ENCODE measurements at places on chromosomes 3 and 15.

GRCh38 chr3:101325393-101326134 lies 5.2 kb upstream of the IMPG2 start:
- no peak for DNase-seq

GRCh38 chr3:122295266-122296062 lies 29.6 kb upstream of the CSTA start:
- DNase-seq: no peak

GRCh38 chr3:44179246-44179645 lies 62.4 kb upstream of the TOPAZ1 start:
- DNase-seq: no peak

DNA sequence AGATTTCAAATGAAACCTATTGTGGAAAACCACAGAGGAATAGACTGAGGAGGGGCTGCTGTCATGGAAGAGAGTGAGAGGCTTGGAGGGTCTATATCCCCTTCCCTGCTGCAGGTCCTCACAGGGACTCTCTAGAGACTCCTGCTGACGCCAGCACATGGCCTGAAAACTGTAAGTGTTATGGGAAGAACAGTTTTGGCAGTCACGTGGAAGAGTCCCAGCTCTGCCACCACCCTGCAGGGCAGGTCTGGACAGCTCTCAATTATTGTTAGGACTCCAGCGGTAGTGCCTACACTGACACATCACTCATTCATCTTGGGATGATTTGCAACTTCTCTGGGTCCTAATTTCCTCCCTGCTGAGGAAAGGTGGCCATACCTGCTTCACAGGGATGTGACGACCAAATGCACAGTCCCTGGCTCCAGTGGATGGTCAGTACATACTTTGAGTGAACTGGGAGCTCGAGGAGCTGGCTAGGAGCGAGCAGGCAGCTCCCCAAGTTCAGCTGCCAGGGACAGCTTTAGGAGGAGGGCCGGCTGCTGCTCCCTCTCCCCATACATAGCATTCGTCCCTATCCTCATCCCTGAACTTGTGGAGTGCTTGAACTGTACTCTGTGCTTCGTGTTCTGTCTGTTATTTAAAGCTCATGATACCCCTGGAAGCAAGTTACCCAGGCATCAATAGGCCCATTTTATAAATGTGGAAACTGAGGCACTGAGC lies 49.2 kb downstream of the CTXND1 start:
- DNase-seq: no peak

GRCh38 chr15:87739866-87740265 lies 516.7 kb downstream of the NTRK3 start:
- no peak for DNase-seq

GRCh38 chr15:40106203-40107161 lies 2.2 kb downstream of the BMF start:
- DNase-seq: no peak

- DNase-seq: no peak
These were observed 16.3 kb upstream of the RAB7A start for GRCh38 chr3:128709506-128710210.

DNA sequence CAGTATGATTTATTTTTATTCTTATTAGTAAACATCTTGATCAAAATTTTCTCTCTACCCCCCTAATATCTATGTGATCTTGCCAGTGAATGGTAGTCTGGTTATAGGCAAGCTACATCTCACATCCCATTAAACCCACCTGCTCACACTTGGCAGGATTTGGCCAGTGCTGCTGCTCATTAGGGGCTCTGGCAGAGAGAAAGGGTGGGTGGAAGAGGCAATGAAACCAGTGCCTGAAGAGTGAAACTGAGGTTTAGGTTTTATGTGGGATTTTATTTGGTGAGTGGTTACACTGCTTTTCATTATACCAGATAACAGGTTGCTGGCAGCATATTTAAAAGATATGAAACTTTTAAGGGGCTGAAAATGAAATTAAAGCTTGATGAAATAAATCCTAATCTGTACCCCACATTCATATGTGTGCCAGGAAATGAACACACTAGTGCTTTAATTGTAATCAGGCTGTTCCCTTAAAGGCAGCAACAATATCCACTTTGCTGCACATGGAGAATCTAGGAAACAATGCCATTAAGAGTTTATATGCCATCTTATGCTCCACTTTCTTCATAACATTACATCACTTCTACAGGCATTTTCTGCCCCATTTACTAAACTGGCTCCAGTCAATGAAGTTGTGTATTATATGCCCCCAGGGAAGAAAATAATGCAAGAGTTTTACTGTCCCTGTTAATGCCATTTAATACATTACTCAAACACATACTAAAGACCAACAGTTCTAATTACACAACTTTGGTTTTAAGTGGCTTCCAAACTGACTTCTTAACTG lies 688.7 kb downstream of the MECOM start:
- DNase-seq: no peak

GRCh38 chr3:70943886-70944285 lies 631.4 kb upstream of the MDFIC2 start:
- no peak for DNase-seq

GRCh38 chr3:99697250-99697649 lies 58.9 kb downstream of the COL8A1 start:
- DNase-seq: no peak

GRCh38 chr3:5791558-5791957 lies 604.1 kb downstream of the EDEM1 start:
- DNase-seq: no peak

- DNase-seq: peak; percentile 4
These were observed 22.1 kb downstream of the ITGA11 start for GRCh38 chr15:68409736-68410370.

DNA sequence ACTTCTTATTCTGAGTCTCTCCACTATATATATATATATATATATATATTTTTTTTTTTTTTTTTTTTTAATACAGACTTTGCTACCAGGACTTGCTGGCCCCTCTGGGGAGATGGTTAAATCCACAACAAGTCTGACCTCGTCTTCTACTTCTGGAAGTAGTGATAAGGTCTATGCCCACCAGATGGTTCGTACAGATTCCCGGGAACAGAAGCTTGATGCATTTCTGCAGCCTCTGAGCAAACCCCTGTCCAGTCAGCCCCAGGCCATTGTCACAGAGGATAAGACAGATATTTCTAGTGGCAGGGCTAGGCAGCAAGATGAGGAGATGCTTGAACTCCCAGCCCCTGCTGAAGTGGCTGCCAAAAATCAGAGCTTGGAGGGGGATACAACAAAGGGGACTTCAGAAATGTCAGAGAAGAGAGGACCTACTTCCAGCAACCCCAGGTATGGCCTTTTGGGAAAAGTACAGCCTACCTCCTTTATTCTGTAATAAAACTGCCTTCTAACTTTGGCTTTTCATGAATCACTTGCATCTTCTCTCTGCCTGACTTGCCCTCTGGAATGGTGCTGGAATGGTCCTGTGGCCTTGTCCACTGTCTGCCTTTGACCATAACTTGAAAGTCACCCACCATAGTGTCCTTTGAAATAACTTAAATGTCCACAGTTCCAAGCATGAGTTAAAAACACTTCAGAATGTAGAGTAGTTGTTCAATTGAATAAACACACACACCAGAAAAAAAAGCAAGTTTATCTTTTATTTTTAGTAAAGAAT lies 32.4 kb downstream of the MLH1 start:
- DNase-seq: no peak

DNA sequence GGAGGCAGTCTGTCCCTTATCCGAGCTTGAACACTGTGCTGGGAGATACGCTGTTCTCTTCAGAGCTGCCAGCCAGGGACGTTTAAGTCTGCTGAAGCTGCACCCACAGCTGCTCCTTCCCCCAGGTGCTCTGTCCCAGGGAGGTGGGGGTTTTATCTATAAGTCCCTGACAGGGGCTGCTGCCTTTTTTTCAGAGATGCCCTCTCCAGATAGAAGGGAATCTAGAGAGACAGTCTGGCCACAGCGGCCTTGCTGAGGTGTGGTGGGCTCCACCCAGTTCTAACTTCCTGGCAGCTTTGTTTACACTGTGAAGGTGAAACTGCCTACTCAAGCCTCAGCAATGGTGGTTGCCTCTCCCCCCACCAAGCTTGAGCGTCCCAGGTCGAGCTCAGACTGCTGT lies 319.9 kb upstream of the GRM7 start:
- no peak for DNase-seq

DNA sequence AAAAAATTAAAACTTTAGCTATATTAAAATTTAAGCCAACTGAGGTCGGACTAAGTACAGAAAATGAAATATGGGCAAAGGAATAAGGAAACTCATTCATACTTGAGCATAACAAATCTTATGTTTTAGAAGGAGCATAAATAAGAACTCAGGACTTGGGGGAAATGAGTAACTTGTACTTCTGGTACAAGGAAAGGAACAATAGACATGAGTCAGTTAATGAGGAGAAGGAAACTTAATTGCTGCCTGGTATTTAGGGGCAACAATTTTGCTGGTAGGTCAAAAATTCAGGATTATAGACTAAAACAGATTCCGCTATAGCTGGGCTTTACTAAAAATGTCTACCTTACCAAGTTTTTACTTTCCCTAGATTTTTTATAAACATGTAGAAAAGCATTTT lies 113.1 kb downstream of the MYO5A start:
- no peak for DNase-seq

GRCh38 chr3:127544192-127544802 lies 46.2 kb downstream of the TPRA1 start:
- peak; percentile 85 for DNase-seq

DNA sequence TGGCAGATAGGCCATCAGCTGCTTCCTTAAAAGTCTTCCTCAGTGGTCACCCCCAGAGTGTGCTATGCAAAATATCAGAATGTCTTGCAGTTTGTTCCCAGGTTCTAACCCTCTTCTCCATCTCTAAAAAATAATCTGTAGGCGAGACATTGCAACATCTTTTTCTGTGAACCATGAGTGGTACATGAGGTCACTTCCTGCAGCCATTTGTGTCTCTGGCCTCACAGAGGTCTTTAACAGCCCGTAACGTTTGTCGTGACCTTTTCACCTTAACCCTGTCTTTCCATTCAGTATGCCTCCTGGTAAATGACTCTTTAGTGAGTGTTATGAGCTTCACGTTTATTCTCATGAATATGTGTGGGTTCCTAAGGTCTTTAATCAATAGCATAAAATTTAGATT lies 145.4 kb downstream of the KLHL25 start:
- peak; percentile 55 for DNase-seq

DNA sequence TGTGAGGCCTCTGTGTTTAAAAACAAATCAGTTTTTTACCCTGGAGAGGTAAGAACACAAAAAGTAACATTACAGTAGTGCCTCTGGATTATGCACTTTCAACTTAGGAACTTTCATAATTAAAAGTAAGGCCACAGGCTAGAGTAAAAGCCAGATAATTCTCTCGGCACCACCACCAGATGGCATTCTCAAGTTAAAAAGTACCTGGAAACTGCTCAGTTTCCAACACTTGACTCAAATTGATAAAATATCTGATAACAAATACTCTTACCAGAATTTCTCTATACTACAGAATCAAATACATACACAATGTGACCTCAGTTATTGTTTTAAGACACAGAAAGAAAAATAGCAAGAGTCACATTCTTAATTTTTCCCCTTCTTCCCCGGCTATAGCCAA lies 19.9 kb downstream of the SPICE1 start:
- DNase-seq: no peak

GRCh38 chr3:31733234-31733667 lies 200.5 kb downstream of the STT3B start:
- no peak for DNase-seq

GRCh38 chr15:52287114-52287513 lies 8.5 kb downstream of the MYO5C start:
- no peak for DNase-seq

DNA sequence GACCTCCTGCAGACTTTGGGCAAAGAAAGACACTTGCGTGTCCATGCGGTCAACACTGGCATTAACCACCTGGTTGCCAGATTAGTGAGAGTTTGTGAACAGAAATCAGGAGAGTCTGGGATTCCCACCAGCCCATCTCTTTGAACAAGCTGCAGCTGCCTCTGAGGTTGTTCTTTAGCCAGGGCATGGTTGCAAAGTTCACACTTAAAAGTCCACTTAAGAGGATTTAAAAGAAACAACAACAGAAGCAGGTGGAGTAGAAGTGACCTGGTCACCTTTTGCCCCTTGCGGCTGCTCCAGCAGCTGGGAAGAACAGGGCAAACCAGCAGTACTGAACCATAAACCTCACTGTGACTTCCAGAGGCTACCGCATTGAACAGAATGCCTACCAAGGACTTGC lies 97.3 kb downstream of the FOXB1 start:
- no peak for DNase-seq

DNA sequence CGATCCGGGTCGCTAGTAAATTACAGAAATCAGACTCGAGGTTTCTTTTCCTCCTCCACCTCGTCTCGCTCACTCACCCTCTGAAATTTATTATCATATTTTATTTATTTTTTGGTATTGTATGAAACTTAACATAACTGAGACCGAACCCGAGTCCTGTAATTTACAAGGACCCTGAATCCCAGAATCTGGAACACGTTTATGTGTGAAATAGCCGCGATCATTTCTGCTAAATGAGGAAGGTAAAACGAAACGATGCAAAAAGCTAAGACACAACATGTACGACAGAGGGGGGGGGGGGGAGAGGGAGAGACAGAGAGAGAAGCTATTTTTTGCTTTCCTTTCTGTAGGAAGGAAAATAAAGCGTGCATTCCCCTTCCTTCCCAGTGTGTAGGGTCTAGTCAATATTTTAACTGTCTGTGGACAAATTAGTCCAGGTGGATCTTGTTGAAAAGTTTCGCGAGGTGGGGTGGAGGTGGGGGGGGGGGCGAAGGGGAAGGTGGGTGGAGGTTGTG lies 1.6 kb downstream of the BBX start:
- DNase-seq: no peak

DNA sequence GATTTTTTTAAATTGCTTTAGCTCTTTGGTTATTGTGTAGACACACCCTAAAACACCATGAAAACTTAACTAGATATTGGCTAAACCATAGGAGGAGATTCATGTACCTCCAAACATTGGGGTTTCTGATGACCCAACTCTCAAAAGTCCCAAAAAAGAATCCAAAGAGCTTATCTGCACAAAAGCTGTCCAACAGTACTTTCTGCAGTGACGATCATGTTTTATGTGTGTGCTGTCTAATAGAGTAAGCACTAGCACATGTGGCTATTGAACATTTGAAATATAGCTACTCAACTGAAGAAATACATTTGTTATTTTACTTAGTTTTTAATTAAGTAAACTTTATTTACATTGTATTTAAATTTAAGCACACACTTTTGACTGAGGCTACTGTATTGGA lies 818.2 kb upstream of the LMCD1 start:
- no peak for DNase-seq

- DNase-seq: no peak
These were observed 78.4 kb downstream of the WDR72 start for GRCh38 chr15:53681056-53681455.

Measured in stimulated activated CD8-positive, alpha-beta memory T cell treated with anti-CD3 and anti-CD28 coated beads, Interleukin-4, amount 100 ng/mL, for 48 hours (primary cell).